Fibroblast of the aortic adventitia (primary cell): ENCODE measurements at places on chromosomes 3 and 15. TPM values are rescaled to one million over a fixed set of nuclear protein-coding genes. Genes with fewer than 3 reads are reported as not detected.

DNA sequence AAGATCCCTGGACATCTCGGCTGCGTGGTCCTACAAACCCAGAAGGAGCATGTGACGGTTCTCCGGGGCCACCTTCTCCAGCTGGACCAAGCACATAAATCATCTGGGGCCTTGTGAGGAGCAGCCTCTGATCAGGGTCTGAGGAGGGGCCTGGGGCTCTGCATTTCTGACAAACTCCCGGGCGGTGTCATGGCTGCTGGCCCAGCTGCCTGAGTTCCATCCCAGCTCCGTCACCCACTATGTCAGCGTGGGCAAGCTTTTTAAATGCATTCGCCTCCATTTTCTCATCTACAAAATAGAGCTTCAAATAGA is 126.3 kb upstream of the MEF2A start:
- DNase-seq = no peak

DNA sequence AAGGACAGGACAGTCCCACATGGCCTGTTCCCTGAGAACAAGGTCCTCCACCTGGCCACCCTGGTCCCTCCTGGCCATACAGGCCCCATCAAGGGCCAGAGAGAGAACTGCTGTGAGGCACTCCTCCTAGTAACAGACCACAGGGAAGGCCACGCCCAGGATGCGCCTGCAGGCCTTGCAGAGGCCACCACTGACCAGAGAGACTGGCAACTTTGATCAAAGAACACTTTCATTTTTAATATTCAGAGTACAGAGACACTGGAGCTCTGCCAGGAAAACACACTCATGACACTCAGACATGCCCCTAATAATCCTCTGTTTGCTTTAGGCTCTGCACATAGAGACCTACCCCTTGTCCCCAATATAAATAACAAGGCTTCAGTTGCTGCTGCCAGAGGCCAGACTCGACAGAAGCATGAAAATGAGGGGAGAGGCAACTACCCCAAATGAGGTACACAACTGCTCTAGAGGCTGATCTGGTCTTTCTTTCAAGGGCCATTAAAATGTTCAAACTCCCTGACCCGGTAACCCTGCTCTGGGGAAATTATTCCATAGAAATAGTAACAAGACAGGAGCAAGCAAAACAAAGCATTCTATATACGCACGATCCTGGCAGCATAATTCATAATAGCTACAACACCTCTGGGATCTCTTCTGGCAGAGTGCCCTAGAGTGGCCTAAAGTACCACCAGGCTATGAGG is 44.8 kb downstream of the CCDC12 start:
- no peak for DNase-seq

DNA sequence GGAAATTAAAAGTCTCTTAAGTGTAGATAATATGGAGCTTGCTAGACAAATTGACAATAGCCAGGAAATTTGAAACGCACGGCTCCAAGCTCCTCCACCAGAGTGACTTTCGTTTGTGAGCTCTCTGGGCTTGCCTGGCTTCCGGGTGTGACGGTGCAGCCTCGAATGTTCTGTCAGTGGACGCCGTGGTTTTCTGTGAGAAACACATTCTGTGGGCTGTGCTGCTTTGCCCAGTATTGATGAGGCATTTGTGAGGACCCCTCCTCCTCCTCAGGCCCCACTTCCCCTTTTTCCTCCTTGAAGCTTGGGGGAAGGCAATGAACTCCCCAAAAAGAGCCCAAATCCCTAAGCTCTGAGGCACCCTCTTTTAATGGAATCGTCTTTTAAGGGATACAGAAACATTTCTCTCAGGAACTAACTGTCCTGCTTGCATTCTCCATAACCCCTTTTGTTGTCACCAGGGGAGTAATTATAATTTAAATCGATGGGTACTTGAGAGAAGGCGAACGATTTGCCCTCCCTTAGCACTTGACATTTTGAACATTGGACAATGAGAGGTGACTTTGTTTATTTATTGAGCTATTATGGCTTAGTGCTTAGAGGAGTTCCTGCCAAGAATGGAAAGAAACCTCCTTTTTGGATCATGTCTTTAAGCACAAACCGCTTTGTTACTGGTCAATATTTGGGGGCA is 40.8 kb downstream of the POLR2M start:
- peak; percentile 56 for DNase-seq

DNA sequence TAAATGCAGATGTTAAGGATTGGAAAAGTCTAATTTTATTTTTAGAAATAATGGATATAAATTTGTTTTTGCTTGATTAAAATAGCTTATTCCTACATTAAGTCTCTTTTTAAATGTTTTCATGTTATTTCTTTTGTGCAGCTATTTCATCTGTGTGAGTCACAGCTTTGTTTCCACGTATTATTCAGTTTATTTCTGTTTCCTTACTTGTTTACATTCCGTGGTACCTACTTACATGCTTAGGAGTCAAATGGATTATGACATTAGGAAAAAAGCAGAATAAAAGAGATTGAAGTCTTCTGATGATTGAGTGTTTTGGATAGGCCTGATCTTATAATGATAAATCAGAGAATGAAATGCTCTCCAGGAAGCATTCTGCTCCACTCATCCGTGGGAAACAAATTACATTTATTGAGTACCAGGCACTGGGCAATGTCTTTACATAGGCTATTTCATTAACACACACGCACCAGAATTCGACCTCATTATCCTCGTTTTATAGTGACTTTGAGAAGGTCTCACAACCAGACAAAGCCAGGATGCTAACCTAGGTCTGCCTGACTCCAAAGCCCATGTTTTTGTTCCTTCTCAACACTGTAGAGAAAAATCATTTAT is 38.1 kb upstream of the RASA2 start:
- peak; percentile 62 for DNase-seq

DNA sequence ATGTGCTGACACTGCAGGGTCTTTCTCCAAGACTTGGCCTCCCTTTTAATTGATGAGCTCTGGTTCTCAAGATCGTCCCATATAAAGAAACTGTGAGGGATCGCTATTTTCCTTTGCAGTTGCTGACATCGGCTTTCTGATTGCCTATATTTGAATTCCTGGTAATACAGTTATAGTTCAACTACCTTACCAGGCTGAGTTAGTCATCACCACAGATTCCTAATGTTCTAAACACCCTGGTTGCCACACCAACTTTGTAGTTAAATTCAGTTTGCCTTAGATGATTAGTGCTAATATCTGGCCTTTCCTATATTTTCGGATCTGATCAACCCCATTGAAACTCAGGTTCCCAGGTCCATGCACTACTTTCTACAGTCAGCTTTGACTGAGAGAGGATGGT is 125.0 kb downstream of the GMNC start:
- DNase-seq = no peak

GRCh38 chr3:166351461-166351860 is 514.2 kb upstream of the BCHE start:
- DNase-seq = no peak

GRCh38 chr3:134236505-134237170 is 14.0 kb downstream of the RYK start:
- peak; percentile 56 for DNase-seq

DNA sequence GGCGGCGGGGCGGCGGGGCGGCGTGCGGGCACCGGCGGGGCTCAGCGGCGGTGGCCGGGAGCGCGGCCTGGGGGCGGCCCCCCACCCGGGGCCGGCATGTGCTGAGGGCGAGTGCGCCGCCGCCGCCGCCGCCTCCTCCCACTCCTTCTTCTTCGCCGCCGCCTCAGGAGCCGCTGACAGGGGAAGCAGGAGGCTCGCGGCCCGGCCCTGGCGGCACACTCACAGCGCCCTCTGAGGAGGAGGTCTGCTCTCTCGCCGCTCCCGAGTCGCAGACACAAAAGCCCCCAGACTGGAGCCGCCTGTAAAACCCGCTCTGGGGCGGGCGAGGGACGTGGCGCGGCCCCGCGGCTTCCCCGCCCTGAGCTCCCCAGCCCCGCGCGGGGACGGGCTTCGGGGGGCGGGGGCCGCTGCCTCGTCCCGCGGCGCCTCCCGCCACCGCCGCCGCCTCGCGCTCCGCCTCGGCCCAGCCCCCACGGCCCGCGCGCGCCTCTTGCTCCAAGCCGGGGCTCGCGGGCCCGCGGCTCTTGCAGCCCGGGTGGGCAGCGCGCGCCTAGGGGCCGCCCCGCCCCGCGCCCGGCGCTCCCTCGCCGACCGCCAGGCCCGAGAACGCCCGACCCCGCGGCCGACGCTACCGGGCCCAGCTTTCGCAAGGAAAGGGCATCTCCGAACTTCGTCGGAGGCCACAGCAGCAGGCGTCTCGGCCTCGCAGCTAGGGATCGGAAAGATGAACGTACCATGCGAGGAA is at the start of gene PYGO1:
Gene PYGO1 (minus strand): TSS at position 276 of the 745 bp plus-strand sequence. CDS start 462 bp downstream, outside the sequence.
- peak; percentile 56 for DNase-seq

- DNase-seq = no peak
Observed at GRCh38 chr3:71709908-71710511, 15.2 kb downstream of the EIF4E3 start.

- DNase-seq = no peak
Observed at GRCh38 chr3:177813322-177813721, 616.0 kb upstream of the TBL1XR1 start.

GRCh38 chr15:73866881-73867410 is 6.4 kb upstream of the TBC1D21 start:
- no peak for DNase-seq

DNA sequence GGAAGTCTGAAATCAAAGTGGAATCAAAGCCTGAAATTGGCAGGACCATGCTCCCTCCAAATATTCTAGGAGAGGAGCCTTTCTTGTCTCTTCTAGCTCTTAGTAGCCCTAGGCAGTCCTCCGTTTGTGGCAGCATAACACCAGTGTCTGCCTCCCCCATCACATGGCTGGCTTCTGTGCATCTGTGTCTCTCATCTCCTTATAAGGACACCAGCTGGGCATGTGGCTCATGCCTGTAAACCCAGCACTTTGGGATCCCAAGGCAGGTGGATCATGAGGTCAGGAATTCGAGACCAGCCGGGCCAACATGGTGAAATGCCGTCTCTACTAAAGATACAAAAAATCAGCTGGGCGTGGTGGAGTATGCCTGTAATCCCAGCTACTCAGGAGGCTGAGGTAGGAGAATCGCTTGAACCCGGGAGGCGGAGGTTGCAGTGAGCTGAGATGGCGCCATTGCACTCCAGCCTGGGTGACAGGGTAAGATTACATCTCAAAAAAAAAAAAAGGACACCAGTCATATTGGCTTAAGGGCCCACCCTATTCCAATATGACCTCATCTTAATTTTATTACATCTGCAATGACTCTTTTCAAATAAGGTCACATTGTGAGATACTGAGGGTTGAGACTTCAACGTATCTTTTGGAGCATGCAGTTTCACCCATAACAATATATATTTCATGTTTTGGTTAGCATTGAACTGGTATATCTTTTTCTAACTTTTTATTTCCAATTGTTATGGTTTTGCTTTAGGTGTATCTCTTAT is 148.0 kb upstream of the TPM1 start:
- no peak for DNase-seq

- no peak for DNase-seq
Observed at GRCh38 chr3:149390772-149391212, 13.3 kb upstream of the TM4SF1 start.

- DNase-seq = no peak
Observed at GRCh38 chr3:42157540-42158538, 66.7 kb downstream of the TRAK1 start.

DNA sequence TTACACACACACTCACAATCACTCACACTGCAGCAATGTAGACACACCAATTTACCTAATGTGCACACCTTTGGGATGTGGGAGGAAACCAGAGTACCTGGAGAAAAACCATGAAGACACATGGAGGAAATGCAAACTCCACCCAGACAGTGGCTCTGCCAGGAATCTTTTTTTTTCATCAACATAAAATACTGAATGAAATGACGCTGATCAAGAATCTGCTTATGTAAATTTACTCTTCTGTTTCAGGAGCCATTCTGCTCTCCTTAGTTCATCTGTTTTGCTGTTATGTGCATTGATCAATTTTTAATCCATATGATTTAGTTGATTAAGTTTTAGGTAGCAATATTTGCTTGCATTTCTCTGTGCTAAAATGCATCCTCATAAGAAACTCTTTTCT is 414.2 kb upstream of the CCDC54 start:
- DNase-seq = no peak

GRCh38 chr15:28129231-28129848 is 30.2 kb upstream of the OCA2 start:
- no peak for DNase-seq

GRCh38 chr3:129552287-129553050 is 9.5 kb downstream of the H1-8 start:
- no peak for DNase-seq

- peak; percentile 95 for DNase-seq
Observed at GRCh38 chr15:48414015-48414414, 82.8 kb downstream of the DUT start.

DPPA2 gene
- total RNA-seq = not detected in 2 replicates

GASK1A gene
- total RNA-seq = 0.63 and 0.82 TPM in 2 replicates

TMEM212 gene
- not detected in 2 replicates for total RNA-seq

ZIC1 gene
- 0.18 TPM in 1 of 2 replicates, not detected in the other for total RNA-seq

TMEM266 gene
- 0.09 TPM in 1 of 2 replicates, not detected in the other for total RNA-seq

GDPGP1 gene
- 8.7 and 9.6 TPM in 2 replicates for total RNA-seq

TYRO3 gene
- total RNA-seq = 8.0 and 20.2 TPM in 2 replicates

SMCO1 gene
- total RNA-seq = not detected in 2 replicates

MAP1A gene
- 43.9 and 108 TPM in 2 replicates for total RNA-seq

RTP1 gene
- total RNA-seq = not detected in 2 replicates

TNFAIP8L3 gene
- total RNA-seq = 10.3 and 22.4 TPM in 2 replicates

KIF23 gene
- 4.0 and 48.6 TPM in 2 replicates for total RNA-seq

GOLGA8S gene
- under 0.01 TPM in 1 of 2 replicates, not detected in the other for total RNA-seq
